ENCODE measurements at places on chromosomes 13 and 19.

GRCh38 chr19:11984986-11985385 lies 20.1 kb downstream of the ZNF763 start:
- peak; percentile 54 for DNase-seq

DNA sequence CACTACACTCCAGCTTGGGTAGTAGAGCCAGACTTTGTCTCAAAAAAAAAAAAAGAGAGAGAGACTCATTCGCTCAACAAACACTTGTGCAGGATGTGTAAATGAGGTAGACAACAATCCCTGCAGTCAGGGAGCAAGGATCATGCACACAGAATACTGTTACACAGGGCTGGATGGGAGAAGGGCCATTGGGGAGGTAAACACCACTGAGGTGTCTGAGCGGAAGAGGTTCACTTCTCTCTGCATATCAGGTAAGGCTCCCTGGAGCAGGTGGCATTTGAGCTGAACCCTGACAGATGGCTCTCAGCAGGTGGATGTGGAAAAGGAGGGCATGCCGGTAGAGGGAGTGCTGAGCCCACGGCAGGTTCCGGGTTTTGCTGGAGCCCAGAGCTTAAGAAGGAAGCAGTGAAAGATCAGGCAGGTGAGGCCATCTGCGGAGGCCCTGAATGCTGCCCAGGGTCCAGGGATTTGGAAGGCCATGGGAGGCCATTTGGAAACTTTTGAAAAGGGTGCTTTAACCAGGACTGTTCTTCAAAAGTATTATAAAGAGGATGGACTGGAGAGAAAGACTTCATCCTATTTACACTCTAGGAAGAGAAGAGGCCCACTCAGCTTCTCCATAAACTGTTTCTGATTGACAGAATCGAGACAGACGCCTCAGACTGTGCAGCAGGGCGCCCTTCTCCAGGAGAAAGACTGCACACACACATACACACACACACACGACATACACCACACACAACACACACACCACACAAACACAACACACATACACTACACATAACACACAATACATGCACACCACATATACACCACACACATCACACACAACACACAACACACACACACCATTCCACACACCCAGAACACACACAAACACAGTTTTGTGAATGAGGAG lies 199.4 kb downstream of the USP12 start:
- DNase-seq = peak; percentile 55

DNA sequence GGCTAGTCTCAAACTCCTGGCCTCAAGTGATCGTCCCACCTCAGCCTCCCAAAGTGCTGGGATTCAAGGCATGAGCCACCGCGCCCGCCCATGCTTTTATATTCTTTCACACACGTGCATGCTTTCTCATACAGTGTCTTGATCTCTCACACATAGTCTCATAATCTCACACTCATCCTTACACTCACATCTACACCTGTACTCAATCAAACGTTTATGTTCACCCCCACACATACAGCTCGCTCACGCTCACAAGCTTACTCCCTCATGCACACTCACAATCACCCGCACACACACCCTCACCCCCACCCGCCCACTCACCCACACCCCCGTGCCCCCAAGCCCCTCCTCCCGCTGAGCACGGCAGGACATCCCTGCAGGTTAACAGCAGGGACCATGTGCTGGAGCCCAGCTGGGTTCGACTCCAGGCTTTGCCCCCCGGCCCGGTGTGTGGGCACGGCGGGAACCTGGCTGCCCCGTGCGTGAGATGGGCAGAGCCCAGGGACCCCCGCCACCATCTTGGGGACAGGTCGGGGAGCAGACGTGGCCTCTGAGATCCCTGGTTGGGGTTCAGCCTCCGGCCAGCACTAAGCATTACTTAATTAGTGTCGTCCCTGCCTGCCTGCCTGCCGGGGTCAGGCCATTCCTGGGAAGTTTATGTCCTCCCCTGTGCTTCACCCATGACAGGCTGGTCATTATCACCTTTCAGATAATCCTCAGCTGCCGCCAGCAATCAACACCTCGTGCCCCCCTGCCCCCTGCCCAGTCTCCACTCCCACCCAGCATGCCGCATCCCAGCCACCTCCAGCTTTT lies 11.4 kb downstream of the SBK2 start:
- DNase-seq = no peak

GRCh38 chr13:100336795-100337516 lies 248.1 kb downstream of the PCCA start:
- no peak for DNase-seq

- no peak for DNase-seq
Measured at GRCh38 chr13:27830010-27830409, 37.7 kb downstream of the GSX1 start.

GRCh38 chr19:41569481-41570150 lies 6.3 kb upstream of the CEACAM21 start:
- no peak for DNase-seq

DNA sequence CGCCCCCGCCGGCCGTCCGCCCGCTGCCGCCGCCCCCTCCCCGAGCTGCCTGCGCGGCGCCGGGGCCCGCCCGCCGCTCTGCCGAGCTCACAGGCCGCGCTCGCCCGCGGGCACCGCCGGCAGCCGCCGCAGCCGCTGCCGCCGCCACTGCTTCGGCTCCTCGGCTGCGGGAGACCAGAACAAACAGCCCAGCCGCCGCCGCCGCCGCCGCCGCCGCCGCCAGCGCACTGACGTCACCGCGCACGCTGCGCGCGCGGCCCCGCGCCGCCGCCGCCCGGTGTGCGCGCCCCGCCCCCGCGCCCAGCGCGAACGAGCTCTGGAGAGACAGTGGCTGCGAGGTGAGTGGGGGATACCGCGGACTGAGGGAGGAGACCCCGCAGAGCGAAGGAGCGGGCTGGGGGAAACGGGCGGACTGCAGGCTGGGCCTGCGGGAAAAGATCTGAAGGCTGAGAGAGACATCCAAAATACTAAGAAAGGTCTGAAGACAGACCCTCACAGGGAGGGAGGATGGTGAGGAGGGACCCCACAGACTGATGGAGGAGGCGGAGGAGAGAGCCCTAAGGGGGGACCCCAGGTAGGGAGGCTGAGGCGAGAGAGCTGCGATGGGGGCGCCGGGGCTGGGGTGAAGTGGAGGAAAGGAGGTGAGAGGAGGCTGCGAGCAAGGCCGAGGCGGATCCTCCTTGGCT lies at the start of gene BRD4:
Gene BRD4, minus strand, starts transcription at position 229 of the 686 bp plus-strand sequence. CDS start 59,440 bp downstream, outside the sequence.
- peak; percentile 33 for DNase-seq

- DNase-seq = no peak
Measured at GRCh38 chr13:109545931-109546330, 240.5 kb downstream of the IRS2 start.

GRCh38 chr13:77515785-77516184 lies 19.7 kb upstream of the SCEL start:
- no peak for DNase-seq

DNA sequence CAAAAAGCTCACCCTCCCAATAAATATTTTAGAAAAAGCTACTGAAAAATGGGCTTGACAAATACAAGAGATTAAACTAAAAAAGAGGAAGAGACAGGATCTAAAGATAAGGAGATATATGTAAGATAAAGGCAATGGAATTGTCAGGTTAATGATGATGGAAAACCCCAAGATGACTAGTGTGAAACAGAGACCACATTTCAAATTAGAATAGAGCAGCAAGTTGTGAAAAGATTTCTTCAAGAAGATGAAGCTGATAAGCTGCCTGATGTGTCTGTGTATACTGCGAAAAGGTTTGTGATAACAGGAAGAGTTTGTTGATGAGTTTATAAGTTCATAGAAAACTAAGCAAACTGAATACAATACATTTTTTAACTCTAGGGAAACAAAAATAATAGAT lies 840.1 kb upstream of the SLITRK5 start:
- no peak for DNase-seq

GRCh38 chr19:18419195-18419698 lies at the start of gene SSBP4:
Gene SSBP4 (plus strand): TSS chr19:18419398. CDS start chr19:18419649, 251 bp downstream.
- no peak for DNase-seq

DNA sequence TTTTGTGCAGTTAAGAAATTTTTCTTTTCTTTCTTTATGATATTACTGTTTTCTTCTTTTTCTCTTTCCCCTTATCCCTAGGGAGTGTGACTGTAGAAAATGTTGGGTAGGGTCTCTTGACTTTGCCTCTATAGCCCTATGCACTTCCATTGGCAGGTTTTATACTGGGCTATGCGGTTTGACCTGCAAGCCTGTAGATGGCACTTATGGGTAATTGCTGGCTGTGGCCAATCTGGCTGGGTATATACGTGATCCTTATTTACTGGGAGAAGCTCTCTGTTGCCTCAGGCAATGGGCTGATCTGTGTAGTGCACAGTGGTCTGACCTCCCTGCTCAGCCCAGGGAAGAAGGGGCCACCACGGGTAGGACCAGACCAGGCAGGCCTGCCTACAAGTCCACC lies 78.8 kb downstream of the RAP2A start:
- DNase-seq = no peak

DNA sequence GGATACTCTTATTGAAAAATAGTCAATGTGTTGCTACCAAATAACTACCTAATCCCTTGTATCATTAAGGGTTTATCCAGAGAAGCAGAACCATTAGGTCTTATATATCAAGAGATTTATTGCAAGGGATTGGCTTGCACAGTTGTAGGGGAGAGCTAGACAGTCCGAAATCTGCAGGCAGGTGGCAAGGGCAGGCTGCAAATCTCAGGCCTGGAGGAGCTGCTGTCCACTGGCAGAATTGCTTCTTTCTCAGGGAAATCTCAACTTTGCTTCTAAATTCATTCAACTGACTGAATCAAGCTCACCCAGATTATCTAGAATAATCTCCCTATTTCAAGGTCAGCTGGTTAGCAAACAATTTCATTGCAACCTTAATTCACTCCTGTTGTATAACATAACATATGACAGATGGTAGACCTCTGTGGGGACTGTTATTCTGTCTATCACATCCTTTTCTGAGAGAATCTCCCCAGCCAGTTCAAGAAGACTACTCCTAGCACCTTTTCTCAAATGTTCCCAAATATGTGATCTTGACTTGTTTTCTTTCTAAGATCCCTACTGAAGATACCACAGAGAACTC lies 194.2 kb downstream of the NHLRC3 start:
- DNase-seq = no peak

DNA sequence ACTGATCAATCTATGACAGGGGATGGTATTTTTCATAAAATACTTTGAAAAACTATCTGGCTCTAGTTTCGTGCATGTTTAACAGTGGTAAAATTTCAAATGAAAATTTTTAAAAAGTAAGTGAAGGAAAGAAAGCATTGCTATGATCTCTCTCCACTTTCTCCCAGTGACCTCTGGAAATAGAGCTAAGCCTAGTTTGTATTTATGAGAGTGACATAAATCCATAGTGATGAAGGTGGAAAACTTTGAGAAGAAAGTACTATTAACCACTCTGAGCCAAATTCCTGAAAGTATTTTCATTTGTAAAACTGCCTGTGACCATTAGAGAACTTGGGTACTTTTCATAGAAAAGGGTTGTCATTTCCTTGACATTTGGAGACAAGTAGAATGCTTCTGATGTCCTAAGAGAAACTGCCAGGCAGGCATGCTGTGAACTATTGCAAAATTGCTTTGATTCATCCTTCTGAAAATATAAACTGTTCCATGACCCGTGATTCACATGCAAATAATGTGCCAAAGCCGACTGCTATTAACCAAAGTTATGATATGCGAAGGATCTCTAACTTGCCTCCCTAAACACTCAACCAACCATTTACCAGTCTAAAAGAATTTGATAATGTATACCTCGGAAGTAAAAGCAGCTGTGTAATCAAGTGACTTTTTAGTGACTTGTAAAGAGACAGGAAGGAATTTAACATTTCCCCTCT lies 133.2 kb downstream of the VWA8 start:
- no peak for DNase-seq

DNA sequence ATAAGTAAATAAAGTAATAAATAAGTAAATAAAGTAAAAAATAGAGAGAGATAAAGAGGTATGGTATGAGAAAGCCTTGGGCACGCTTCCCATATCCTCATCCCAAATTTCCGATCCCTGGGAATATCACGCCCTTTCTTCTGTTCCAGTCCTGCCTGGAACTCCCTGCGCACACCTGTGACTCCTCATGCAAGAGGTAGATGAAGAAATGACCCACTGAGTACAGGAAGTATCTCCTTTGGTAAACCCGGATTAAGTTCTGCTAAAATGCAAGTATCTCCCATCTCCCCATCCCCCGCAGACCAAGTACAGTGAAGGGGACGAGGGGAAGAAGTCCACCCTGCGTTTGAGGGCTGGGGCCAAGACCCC lies 399 bp upstream of the ZNF136 start:
- no peak for DNase-seq

DNA sequence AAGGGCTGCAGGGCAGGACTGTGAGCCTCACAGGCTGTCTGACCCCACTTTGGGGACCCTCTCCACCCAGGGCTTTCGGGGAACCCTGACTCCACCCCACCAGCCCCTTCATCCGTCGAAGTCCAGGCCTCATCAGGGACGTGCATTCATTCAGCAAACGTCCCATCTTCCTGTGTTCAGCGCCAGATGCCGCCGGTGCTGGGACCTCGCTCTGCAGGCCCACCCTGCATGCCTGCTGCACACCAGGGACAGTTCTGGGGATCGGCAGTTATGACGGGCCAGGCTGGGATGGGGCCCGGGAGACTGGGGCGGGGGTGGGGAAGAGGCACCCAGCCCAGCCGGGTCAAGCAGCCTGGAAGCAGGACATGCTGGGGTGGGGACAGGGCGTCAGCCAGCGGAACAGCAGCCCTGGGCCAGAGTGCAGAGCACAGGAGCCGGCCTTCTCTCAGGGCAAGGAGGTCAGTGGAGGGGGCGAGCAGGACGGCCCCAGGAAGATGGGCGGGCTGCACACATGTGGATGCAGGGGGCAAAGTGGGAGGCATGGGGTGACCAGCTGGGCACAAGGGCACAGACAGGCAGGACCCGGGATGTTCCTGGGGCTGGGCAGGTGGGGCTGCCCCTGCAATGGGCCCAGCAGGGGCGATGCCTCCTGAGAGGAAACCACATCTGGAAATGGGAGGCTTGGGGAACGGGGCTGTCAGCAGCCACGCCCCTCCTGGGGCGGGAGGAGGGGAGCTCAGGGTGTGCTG lies 5.1 kb downstream of the GAMT start:
- DNase-seq = no peak

DNA sequence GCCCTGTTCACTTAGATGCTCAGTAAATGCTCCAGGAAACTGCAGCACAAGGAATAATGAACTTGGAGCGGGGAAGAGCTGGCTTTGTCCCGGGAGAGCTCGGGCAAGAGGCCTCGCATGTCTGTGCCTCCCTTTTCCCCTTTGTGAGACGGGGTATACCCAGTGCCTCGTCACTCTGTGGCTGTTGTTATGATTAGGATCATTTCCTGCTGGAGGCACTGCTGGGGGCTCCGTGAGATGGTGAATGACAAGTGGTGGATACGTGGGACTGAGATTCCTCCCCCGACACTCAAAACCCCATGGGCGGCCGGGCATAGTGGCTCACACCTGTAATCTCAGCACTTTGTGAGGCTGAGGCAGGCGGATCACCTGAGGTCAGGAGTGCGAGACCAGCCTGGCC lies 1.1 kb upstream of the PLVAP start:
- no peak for DNase-seq

DNA sequence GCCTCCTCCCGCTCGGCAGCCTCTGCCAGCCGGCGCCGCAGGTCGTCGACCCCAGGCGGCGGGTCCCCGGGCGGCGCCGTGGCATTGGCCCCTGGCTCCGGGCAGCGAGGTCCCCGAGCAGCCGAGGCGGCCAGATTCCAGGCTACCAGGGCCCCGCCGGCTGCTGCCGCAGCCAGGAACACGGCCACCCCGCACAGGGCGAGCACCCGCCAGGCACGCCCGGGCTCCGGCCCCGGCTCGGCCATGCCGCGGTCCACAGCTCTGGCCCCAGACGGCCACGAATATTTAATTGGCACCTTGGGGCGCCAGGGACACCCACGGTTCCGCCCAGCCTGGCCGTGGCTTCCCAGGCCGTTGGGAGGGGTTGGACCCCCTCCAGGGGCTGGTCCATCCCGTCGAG lies at the start of gene CCDC194:
Gene CCDC194, minus strand, starts transcription at position 283 of the 400 bp plus-strand sequence. Its CDS starts 38 bp downstream, at position 245.
- no peak for DNase-seq

Data from Jurkat, Clone E6-1 (cell line).